Fibroblast of upper back skin (primary cell): ENCODE measurements at places on chromosomes 12 and 14.

DNA sequence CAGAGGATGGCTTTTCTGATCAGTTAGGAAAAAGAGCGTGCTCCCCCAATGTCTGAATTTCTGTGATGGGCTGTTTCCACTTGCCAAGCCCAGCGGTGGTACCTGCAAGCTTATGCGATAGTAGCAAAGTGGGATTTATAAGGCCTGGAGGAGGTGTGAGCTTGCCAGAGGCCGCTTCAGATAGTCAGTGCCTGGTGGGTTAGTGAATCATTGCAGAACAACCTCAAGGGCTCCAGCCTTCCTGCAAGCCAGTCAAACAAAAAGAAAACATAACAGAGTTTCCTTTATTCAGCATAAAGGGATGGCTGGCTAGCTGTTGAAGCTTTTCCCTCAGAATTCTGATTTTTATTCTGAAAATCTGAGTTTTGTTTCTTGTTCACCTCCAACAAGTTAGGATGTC, 7.6 kb upstream of the BMP4 start:
- DNase-seq, result no peak

GRCh38 chr12:112900298-112901145, 6.2 kb upstream of the OAS1 start:
- peak; percentile 19 for DNase-seq

DNA sequence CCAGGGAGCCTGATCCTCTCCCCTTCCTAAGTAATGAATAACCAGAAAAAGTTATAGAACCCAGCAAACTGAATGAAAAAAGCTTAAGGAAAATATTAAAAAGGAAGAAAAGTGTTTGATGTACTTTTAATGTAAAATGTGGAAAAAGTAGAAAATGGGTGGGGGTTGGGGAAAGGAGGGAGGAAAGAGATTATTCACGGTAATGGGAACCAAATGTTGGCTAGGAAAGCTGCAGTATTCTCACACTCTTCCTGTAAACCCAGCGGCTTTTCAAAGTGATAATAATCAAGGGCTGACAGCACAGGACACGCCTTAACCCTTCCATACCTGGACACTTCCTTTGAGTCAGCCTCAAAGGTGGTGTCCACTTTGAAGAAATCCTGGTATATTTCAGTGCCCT, 139.2 kb downstream of the TGFB3 start:
- DNase-seq, result no peak

- DNase-seq, result no peak
Measured at GRCh38 chr12:69998922-69999321, 173.9 kb downstream of the MYRFL start.

- DNase-seq, result no peak
Measured at GRCh38 chr12:52377266-52377665, 8.2 kb downstream of the KRT84 start.

DNA sequence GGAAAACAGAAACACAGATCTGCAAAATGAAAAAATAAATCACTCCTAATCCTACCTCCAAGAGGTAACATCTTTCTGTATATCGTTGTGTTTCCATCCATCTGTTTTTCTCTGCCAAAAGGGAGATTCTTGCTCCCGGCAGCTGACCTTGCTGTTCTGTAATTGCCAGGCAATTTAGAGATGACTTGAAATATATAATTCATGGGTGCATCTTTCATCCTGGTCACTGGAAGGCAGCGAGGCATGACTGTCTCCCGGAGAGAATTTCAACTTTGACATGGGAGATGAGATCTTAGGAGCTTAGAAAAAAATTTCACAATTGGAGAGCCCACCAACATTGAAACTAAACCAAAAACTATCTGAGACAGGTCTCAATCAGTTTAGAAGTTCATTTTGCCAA, 53.0 kb downstream of the WSCD2 start:
- DNase-seq, result no peak

GRCh38 chr12:83018088-83018487, 331.4 kb downstream of the TMTC2 start:
- peak; percentile 53 for DNase-seq

- DNase-seq, result no peak
Measured at GRCh38 chr12:50609292-50609874, 104.6 kb downstream of the DIP2B start.

DNA sequence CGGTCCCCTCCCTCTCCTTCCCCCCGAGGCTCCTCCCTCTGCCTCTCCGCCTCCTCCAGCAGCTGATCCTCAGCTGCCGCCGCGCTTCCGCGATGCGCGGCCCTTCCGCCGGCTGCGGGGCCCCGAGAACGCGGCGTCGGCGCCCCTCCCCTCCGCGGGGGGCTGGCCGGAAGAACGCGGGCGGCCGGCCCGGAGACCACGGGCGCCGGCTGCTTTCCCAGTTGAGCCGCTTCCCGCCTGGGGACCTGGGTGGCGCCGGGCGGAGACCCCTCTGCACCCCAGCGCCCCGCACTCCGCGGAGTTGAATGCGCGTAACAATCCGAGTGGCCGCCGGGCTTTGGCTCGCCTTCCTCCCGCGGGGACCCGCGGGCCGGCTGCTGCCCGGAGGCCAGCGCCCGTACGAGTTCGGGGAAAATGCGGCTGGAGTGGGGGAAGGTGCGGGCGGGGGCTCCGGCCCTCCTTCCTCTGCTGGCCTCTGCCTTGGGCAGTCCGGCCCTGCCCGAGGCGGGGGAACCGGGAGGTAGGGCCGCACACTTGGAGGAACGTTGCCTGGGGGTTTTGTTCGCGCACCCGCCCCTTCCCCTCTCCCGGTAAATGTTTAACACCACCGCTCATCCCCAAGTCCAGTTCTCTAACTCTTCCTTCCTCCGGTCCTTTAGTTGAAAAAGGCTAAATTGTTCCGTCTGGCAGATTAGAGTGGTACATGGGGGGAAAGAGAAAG, 393 bp upstream of the DCAF5 start:
- peak; percentile 93 for DNase-seq

GRCh38 chr14:53380052-53380866, 227.1 kb upstream of the DDHD1 start:
- DNase-seq, result peak; percentile 37
